ENCODE measurements at places on chromosomes 2 and 18.

DNA sequence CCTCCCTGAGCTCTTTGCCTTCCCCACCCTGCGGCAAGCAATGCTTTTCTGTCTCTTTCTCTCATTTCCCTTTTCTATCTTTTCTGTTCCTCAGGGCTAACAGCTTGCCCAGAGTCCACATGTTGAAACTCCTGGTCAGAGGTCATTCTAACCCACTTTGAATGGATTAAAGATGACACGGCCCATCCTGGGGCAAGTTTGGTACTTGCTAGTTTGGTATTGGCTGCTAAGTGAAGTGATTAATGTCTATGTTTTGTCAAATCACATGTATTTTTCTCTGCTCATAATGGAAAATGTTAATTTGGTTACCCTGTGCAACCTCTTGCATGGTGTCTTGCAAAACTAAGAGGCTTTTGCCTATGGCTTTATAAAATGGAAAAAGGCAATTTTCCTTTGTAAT is 960.2 kb downstream of the CNTNAP5 start:
- DNase-seq, result no peak

DNA sequence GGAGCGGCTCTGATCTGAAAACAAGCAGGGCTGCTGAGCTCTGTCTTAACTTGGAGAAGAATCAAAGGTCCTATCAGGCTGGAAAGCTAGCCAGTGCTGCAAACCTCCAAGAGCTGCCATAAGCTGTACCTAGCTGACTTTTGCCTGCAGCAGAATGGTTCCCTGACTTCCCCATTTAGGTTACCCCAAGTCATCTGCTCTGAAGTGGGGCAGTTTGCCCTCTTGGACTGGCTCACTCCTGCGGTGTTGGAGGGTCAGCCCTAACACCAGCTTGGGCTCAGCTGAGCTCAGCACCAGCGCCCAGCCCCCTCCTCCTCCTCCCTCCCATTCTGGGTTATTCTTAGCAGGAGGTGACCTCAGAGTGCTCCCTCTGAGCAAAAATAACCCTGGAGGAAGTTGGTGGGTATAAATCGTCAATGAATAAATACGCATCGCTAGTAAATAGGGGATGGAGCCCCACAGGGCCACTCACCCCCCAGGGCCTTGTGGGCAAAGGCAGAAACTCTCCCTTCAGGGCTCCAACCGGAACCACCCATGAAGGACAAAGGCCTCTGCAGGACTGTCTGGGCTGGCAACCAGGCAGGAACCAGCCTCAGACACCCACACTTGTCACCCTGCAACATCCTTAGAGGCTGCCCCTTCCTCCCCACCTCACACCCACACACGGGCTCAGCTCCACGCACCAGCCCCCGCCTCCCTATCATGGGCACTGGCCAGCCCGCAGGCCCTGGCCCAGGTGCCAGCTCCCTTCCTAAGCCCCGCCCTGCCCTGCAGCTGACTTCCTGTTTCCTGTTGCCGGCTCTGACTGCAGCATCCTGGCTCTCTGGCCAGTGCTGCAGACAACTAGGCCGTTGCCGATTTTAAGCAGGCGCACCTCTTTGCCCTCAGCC is 46.9 kb downstream of the DNMT3A start:
- DNase-seq, result peak; percentile 41

- no peak for DNase-seq
Measured at GRCh38 chr2:74149247-74149525, 1.5 kb upstream of the BOLA3 start.

- no peak for DNase-seq
Measured at GRCh38 chr2:40108851-40109250, 329.8 kb upstream of the THUMPD2 start.

DNA sequence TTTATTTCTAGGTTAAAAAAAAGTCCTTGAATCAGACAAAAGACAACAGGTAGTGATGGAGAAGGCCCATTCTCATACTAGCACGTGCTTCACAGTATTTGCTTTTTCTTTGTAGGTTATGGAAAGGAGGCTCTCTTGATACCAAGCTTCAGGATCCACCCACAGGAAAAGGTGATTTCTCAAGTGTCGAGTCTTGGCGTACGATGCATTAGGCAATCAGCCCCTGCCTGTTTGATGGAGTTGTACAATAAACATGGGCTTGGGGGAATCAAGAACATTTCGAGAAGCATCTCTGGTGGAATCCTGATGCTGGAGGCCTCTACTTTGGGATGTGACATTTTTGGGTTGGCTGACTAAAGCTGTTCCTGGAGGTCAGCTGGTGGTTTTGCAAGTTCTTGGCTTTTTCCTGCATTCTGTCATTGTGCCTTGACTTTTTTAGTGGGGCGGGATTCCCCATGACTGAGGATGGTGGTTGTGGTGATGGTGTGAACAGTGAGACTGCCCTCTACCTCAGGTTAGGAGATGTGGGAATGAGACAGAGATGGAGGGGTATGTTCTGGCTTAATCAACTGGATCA is 231.5 kb upstream of the SPRED2 start:
- no peak for DNase-seq

DNA sequence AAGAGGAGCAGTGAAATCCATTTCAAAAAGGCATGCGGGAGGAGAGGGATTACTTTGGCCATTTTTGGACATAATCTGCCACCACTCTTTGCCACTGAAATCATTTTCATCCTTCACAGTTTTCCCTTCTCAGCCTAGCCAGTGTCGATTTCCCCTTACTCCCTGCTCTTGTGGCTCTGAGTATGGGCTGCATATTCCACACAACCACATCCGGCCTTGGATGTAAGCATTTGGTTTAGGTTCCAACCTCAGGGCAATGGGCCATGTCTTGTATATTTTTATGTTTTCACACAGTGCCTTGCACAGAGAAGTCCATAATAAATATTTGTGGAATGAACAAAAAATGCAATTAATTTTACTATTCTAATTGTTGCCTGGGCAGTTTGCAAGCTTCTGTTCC is 7.7 kb upstream of the SERPINE2 start:
- no peak for DNase-seq

- no peak for DNase-seq
Measured at GRCh38 chr18:22065311-22065710, 104.1 kb upstream of the GATA6 start.

DNA sequence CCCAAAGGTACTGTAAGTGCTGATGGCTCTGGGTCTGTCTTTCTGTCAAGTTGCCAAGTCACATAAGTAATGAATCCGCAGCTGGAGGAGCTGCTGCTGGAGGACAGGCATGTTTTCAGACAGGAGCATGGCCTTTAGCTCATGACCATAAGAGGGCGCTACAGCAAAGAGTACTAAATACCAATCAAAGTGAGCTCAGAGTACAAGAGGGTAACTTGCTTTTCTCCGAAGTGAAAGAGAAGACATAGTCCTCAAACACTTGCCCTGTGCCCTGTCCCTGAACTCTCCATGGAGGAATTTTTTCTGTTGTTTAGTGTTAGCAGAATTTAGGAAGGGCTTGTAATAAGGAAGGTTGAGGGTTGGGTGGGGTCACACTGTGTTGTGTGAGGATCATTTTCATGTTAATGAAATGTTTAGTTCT is 58.0 kb upstream of the EML6 start:
- DNase-seq, result no peak

DNA sequence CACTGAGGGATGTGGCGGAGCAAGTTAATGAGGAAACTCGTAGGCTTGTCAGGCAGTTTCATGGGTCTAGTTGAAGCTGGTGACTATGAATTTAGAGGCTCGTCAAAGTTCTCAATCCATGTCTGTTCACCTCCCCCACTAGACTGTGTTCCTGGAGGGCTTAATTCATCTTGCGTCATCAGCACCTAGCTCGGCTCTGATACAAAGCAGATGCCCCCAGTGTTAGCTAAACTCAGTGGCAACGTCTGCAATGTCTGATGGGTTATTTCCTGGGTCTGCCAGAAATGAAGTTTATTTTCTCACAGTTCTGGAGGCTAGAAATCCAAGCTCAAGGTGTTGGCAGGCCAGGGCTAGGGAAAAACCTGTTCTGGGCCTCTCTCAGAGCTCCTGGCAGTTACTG is 140.6 kb downstream of the PID1 start:
- no peak for DNase-seq

DNA sequence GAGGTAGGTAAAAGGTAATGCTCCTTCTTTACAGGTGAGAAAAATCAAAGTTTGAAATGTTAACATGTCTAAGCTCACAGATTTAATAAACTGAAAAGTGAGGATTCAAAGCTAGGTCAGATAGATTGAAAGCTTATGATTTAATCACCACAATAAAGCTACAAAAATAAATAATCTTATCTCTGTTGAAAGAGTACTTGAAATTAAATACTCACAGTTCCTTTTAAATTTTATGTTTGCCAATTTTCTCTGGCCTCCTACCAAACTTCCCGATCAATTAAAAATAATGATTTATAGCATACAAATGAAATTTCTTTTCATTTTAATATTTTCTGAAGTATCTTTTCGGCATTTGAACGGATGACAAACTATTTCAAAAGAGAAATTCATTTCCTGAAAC is 77.3 kb downstream of the GAREM1 start:
- no peak for DNase-seq

GRCh38 chr2:70141212-70141901 is 49.5 kb downstream of the C2orf42 start:
- DNase-seq, result peak; percentile 90

DNA sequence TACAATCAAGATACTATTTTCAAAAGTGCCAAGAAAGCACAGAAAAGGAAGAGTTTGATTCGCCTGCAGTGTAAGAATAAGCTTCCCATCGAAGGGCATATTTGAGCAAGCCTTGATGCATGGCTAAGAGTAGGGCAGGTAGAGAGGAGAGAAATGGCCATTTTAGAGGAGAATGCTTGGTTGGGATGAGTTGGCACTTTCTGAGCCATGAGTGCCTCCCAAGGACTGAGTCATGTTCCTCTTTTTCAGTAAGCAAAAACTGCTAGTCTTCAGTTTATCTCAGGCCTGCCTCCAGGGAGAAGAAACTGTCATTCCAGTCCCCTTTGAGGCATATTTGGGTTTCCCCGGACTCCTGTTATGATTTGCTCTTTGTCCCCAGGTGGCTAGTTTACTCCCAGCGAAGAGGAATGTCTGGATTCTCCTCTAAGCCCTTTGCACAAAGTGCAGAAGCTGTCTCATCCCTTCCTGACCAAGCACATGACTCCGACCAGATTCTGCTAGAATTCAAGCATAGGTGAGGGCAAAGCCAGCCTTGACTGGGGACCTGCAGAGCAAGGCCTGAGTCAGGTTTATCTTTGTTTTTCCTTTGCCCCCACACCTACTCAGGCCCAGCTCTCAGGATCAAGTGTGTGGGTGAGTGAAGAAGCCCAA is 115.2 kb downstream of the TTC32 start:
- DNase-seq, result no peak

DNA sequence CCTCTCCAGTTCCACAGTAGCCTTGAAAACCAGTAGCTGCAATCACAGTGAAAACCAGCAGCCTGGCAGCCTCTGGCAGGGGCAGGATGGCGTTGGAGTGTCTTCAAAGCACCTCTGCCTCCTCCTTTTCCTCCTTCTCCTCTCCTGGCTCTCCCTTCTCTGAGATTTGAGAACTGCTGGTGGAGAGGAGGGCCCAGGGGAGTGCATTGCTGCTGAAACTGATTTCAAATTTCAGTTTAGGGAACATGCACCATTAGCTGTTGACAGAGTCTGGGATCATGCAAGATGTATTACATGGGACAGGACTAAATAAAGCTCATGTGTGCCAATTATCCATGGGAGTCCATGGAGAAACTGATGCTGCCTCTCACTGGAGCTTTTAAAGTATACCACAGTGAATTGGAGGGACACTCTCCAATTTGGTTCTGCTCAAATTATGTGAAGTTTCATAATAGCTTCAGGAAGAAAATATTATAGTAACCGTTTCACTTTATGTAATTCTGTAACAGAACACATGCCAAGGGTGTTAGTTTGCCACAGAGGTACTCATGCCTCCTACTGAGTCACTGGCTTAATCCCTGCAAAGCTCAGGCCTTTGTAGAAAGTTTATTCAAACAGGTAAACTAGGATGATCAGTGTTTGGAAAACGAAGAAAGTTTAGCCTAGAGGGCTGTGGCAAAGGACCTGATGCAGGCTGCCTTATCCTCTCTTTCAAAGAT is 146.1 kb downstream of the PRPF40A start:
- DNase-seq, result no peak

Data from T-helper 2 cell (primary cell).